Frontal cortex (tissue), 4 donors: ENCODE measurements at places on chromosomes 7 and 10.

- no peak for DNase-seq
Observed at GRCh38 chr10:80493522-80494051, 39.5 kb downstream of the TSPAN14 start.

DNA sequence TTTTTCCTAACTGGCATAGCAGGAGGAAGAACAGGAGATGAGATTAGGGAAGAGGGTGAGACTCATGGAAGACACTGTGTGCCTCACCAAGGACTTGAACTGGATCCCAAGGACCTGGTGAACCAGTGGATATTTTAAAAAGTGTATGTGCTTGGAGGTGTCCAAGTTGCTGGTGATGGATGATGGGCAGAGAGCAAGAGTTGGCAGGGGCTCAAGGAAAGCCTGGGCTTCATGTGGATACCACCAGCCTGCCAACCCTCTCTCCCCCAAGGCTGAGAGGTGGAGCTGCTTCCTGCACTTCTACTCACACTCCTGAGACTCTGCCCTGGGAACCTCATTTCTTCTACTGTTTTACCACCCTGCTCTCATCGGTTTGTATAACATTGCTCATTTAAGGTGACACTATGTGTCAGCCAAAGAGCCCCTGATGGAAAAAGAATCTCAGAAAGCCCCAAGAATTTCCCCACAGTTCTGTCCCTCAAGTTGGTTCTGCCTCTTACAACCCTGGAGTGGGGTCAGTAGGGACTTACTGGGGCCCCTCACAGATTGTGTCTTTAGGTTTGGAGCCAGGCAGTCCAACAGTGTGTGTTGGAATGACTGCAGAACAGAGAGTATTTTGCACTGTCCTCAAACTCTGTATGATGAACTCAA is 56.2 kb upstream of the PDCD4 start:
- no peak for DNase-seq

GRCh38 chr10:103473261-103473671 is 5.8 kb downstream of the CALHM3 start:
- no peak for DNase-seq

DNA sequence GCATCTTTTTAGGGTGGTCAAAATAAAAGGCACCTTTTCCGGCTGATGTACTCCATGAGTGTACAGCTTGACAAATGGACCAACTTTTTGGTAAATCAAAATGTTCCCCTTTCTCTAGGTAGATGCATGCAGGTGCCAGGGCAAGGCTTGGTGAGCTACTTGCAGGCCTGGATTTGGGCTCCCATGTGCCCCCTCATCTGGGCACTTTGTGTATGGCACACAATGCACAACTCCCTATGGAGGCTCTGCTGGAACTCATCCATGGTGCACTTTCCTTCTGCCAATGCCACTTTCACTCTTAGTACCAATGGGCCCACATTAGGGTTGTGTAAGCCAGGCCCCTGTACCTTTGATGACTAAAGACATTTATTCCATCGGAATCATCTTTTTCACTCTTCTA is 300.8 kb downstream of the SDHAF3 start:
- DNase-seq: no peak

DNA sequence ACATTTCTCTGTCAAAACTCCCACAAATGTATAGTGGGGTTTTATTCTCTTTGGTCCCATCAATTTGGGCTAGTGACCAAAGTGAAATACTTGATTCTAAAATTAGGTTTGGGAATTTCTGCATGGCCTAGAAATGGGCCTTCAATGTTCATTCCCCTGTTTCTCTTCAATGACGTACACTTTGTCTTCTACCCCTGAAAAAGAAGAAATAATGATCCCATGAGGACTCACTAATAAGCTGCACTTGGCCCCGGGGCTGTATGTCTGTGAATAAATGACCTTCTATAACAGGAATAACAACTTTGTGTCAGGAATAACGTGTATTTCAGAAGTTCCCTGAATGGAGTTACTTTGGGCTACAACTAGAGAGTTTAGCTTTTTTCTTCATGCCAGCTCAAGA is 20.2 kb downstream of the OR6B1 start:
- no peak for DNase-seq

- no peak for DNase-seq
Observed at GRCh38 chr7:1231214-1232102, 1.2 kb upstream of the UNCX start.

DNA sequence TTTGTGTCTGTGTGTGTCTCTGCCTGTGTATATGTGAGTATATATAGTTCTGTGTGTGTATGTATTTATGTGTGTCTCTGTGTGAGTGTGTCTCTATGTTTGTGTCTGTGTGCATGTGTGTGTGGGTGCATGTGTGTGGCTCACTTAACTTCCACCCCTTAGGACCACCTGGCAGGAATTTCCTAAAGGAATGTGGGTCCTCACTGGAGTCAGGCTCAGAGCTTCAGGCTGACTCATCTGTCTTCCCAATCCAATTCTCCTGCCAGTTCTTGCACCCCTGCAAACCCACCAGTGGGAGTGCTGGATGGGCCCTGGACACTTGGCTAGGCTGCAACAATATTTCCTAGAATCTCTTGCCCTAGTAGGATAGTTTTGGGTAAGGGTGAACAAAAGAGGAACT is 70.2 kb upstream of the GRB10 start:
- DNase-seq: no peak

DNA sequence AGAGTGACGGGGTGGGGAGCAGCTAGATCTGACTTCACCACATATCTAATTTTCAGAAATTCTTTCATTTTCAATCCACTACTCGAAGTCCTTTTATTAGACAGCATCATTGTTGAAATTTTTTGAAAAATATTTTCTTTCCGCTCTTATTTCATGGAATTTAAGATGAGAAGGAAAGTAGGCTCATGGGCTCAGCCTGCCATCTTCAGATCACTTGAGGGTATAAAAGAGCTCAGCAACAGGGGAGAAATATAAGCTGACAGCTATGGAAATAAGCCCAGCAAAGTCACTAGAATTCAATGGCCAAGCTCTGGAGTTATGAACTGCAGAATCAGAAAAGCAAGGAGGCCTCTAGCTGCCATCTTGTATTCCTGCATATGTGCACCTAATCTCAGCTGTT is 389.1 kb downstream of the XPNPEP1 start:
- no peak for DNase-seq

- no peak for DNase-seq
Observed at GRCh38 chr7:51455948-51456347, 139.3 kb upstream of the COBL start.

GRCh38 chr10:28411648-28412047 is 108.8 kb upstream of the MPP7 start:
- no peak for DNase-seq

- DNase-seq: peak; percentile 50
Observed at GRCh38 chr10:48604039-48604990, 558 bp downstream of the ARHGAP22 start.

DNA sequence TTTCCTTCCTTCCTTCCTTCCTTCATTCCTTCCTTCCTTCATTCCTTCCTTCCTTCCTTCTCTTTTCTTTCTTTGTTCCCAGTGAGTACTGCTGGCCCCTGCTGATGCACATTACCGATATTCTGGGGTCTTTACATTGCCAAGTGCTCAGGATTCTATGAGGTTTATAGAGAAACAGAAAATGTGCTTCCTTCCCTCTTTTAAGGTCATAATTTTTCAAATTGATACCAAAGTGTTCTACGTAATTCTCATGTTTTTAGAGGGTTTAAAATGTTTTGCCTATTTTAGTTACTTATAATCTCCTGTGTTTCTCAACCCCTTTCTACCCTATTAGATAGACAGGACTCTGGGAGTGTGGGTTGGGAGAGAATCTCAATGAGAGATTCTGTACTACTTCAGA is 291.2 kb downstream of the HDAC9 start:
- DNase-seq: no peak

DNA sequence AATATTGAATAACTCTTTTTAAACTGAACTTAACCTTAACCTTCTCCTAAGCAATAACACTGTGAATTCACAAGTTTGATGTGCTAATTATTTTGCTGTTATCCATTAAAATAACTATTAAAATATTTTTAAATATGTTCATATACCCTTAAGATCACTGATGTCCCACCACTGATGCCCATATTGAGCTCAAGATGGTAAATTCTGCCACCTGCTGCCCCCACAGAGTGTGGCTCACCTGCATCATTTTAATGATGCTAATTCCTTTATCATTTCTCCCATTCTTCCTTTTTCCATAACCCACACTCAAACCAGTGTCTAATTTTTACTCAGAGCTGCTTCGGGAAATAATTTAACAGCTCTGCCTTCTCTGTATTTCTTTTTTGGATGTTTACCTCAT is 82.3 kb upstream of the ARID5B start:
- no peak for DNase-seq

DNA sequence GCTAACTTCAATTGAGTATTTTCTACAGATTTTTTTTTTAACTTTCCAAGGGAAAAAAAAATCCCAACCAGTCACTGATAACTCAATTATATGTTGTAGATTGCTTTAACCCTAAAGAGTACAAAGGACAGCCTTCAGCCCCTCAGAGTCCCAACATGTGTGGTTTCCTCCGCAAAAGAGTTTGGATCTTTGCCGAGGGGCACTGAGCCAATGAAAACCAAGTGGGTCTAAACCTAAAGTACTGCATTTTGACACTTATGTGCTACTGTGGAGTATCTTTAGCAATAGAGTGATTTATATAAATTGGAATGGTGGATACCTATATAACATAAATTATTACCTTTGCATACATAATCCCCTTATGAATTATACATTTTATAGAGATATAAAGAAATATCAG is 91.5 kb downstream of the SEMA3D start:
- DNase-seq: no peak

DNA sequence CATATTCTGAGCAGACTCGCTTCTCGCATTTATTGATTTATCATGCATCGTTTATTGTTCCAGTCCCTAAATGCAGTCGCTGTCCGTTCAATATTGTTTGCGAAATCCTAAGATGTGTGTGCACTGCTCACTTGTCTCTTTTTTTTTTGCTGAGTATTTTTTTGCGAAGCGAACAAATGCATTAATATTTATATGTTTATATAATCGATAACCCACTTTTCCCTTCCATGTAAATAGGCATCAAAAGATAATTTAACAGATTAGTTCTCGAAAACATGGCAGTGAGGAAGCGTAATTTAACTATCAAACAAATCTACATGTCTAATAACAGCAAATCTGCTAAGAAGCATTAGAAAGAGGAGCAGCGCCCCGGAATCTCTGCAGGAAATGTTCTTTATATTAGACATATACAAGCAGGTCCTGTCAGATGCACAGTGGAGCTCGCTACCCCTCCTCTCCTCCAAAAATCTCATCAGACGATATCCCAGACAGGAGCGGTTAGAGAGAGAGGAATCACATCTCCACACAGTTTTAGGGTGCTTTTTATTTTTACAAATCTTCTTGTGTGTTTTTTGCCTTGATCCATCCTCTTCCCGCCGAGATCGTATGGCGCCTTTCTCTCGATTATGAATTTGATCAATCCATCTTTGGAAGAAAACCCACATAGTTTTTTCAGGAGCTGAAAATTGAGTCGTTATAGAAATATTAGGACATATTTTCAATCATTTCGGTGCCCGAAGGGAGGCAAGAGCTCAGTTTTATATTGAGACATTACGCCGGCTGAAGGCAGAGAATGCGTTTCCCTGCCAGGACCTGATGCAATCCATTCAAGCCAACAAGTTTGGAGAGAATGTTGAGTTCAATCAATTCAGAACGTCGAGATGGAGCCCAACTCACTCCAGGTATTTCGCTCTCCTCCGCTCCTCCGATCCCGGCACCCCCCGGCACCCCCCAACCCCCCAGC is at the start of gene ARID5B:
Gene ARID5B, plus strand, starts transcription at position 871 of the 964 bp plus-strand sequence. Its CDS starts 11 bp downstream, at position 882.
- DNase-seq: peak; percentile 67

DNA sequence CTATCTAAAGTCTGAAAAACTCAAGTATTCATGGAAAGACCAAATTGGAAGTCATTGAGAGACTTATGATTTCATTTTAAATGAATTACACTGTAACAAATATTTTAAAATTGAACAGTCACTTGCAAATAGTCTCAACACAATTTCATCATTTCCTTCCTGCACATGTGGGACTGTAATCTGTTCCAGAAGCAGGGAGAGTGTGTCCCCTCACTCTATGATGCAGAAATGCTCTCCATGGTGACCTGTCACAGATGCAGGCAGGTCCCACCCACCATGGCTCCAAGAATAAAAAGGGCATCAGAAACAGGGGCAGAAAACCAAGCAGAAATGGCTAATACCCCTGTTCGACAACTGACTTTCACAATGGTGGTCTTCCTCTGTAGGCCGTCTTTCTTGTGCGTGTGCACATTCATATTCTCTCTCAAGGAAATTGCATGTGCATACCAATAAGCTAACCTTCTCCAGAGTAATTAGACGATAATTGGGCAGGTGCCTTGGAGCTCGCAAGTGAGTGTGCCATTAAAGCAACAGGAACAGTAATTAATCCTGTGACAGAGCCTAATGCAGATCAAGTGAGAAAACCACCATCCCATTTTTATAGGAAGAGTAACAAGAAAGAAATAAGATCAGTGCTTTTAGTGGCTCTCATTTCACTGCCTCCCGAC is 170.9 kb downstream of the ZMYND11 start:
- DNase-seq: no peak

- DNase-seq: no peak
Observed at GRCh38 chr7:68725843-68726785, 872.2 kb upstream of the AUTS2 start.

DNA sequence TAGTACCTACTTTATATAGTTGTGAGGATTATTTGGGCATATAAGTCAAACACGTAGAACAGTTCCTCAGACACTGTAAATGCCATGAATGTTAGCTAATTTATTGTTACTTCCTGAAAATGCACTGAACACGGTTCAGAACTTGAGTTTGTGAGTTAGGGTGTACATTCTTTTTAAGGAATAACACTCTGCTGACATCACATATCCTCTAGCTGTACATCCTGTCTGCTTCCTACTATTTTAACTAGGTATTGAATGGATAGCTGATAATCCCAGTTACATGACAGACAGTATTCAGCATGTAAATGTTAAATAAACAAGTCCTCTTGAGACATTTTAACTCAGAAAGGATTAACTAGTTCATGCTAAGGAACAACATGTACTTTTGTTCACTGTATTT is 16.0 kb downstream of the SAMD8 start:
- no peak for DNase-seq

DNA sequence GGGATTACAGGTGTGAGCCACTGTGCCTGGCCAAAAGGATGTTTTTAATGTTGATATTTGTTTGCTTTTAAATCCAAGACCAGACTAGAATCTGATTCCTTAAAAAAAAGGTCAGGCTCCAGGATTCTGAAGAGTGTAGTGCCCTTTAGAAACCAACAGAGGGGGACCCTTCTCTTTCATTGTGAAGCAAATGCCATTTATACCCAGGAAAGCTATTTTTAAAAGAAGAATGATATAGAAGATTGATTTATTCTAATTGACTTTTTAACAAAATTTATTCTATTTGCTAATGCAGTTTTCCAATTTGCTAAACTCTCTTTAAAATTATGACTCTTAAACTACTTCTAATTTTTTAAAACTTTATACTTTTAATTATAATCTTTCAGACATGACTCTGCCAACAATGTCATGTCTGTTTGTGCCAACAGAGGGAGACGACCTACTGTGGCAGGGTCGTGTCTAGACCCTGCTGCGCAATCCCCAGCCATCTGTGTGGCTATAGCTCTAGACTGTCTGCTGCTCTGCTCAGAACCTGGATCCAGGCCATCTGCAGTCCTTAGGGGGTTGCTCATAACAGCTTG is 201.0 kb upstream of the IMMP2L start:
- peak; percentile 16 for DNase-seq
